ENCODE measurements at places on chromosomes 7 and 10.

DNA sequence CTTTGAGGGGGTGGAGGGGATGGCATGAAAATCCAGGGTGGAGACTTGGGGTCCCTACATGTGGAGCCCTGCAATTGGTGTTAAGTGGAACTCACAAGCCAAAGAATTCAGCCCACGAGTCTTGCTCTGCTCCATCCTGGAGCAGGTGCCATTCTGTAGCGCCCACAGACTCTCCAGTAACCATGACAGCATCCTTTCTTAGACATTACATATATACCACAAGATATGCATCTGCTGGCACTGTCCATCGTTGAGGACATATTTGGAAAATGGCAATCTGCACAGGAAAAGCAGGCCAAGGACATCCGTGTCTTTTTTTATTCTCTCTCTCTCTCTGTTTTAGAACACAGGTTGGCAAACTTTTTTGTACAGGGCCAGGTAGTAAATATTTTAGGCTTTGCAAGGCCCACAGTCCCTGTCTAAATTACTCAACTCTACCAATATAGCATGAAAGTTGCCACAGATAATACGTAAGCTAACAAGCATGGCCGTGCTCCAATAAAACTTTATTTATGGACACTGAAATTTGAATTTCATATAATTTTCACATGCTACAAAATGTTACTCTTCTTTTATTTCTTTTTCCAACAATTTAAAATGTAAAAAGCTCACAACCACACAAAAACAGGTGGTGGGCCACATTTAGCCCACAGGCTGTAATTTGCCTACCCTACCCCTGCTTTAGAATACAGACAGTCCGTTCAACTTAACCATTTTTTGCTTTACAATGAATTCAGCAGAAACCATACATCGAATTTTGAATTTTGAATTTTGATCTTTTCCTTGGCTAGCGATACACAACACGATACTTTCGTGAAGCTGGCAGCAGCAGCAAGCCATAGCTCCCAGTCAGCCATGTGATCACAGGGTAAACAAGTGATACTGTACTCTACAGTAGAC lies 141.4 kb upstream of the STK17A start:
- DNase-seq = no peak

GRCh38 chr10:929960-930624 lies 1.4 kb downstream of the LARP4B start:
- peak; percentile 50 for DNase-seq

DNA sequence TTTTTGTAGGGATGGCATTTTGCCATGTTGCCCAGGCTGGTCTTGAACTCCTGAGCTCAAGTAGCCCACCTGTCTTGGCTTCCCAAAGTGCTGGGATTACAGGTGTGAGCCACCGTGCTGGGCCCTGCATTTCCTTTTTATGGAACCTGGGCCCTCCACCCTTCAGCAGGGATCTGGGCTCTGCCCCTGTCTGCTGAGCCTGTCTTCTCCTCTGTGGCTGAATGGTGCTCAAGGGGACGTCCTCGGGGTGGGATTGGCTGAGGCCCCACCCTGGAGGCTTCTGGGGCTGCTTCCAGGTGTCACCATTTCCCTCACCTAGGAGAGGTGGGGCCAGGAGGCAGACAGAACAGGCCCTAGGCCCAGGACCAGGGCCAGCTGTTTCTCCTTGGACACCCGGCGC lies 18.4 kb downstream of the FAM241B start:
- DNase-seq = no peak

DNA sequence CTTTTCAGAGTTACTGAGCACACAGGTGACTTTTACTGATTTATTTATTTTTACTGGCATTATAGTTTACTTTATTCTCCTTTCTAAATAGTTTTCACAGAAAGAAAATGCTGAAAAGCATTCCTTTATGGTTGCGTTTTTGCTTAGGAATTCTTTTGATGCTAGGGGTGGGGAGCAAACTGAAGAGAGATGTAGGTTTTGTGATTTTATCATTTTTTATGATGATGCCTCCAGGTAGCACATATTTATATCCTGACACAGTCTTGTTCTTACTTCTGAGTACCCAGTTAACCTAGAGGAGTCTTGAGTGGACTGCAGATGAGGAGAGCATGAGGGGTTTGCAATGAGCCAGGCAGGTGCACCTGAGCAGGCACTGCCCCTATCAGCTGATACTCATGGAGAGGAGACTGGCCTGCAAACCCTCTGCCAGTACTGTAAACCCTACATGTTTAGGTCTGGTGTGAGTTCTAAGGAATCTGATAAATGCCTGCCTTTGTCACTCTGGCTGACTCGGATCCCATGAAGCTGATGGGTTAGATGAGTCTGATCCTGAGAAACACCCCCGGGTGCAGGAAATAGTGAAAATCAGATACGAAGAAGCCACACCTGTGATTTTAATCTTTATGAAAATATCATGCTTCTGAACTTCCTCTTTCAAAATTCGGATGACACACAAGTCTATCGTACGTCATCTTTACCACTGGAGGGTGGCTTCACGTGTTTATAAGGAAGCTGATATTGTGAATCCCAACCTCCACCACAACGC lies 302.9 kb downstream of the WDR37 start:
- peak; percentile 66 for DNase-seq

DNA sequence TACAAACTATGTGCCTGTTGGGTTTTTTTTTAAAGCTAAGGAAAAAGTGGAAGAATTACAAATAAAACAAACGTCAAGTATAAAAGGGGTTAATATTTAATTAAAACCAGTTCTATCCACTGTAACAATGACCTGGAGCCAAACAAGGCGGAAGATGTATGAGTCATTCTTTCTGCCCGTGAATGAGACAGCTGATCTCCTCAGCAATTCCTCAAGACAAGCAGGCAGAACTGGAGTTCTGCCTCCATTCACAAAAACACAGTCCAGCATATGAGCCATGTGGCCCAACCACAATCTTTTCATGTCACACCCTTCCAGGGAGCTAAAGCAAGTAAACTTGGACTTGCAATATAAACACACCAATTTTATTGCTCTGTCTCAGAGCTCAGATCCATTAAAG lies 8.4 kb downstream of the ETV1 start:
- DNase-seq = no peak

DNA sequence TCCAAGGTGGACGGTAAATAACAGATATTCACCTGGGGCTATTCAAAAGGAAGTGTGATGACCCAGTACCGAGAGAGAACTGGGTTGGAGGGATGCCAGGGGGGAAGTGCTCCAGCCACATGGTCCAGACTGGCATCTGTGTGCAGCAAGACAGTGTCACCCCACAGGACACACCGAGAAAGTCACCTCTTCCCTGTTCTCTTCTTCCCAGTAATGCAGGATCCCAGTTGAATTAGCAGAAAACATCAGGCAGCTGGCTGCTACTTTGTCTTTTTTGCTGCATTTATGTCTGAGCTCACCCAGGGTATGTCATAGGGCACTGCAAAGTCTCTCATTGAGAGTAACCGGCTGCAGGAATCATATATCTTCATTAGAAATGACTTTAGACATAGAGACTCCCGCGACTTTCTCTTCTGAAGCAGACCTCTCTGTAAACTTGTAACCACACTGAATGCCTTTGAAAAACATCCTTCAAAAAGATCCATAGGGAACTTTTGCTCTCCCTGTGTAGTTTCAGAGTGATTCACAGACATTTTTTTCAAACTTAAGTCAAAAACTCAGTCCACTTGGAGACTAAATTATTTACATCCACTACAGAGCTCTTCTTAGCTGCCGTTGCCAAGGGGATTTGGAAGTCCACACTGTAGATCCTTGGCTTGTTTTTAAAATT lies 609.0 kb upstream of the DPP6 start:
- no peak for DNase-seq

DNA sequence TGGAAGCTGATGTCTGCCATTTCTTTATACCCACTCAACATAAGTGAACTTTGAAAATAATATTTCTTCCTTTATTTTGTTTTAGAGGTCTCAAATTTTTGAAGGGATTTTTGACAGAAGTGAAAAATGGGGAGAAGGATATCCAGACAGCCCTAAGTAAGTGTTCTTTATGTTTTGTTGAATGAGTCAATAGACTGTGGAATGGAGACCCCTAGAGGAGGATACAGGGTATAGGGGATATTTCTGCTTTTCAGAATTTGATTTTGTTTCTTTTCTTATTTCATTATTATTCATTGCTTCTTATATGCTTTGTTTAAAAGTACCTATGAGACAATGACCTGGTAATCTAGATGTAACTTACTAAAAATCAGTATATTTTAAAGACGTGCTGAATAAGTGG lies 34.4 kb downstream of the PLEKHA8 start:
- DNase-seq = peak; percentile 77

DNA sequence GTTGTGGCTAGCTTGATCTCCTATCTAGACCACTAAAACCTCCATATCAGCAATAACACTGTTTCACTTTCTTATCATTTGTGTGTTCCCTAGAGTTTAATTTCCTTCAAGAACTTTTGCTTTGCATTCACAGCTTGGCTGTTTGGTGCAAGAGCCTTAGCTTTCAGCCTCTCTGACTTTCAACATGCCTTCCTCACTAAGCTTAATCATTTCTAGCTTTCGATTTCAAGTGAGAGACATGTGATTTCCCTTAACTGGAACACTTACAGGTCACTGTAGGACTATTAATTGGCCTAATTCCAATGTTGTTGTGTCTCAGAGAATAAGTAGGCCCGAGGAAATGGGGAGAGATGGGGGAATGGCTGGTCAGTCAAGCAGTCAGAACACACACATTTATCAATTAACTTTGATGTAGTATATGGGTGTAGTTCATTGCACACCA lies 10.6 kb upstream of the BPGM start:
- DNase-seq = no peak

DNA sequence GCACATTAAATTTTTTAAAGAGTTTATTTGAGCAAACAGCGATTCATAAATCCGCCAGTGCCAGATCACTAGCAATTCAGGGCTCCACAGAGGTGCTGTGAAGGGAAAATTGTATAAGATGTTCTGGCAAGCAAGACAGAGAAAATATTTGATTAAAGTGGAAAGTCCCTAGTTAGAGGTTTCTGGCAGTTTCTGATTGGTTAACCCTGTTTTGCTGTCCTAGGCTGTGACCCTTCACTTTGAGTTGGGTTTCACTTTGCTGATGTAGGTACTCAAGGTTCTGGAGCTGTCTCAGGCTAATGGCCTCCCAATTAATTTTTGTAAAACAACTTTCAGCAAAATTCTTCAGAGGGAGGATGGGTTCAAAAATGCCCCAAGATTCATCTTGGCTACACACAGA lies 79.4 kb upstream of the NXPH1 start:
- no peak for DNase-seq

DNA sequence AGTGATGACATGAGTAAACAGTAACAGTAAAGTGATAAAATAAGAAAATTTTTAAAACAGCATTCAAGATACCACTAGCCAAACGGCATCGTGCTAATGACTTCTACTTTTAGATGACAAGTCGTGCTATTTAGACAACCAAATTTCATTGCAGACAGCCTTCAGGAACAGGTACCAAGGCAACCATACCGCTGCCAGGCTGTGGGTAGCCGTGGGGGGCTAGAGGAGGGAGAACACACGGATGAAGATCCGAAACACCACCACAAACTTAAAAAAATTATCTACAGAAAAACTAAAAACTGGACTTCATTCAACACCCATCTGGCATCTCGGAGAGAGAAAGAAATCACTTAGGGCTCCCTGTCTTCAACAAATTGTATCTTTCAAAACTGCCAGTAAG lies 89.6 kb downstream of the RSU1 start:
- DNase-seq = no peak

GRCh38 chr10:17005621-17006566 lies 123.7 kb downstream of the CUBN start:
- DNase-seq = no peak

DNA sequence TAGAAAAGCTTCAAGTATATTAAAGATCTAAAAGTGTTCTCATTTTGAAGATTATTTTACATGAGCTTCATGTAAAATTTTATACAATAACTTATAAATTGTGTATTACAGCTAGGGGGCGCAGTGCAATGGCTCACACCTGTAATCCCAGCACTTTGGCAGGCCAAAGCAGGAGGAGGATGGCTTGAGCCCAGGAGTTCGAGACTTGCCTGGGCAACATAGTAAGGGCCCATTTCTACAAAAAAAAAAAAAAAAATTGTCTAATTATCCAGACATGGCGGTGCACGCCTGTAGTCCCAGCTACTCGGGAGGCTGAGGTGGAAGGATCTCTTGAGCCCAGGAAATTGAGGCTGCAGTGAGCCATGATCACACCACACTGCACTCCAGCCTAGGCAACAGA lies 16.6 kb downstream of the ACBD5 start:
- peak; percentile 61 for DNase-seq

- DNase-seq = no peak
These were observed 58.6 kb downstream of the ZMIZ1 start for GRCh38 chr10:79127151-79127961.

- no peak for DNase-seq
These were observed 59.9 kb upstream of the GLCCI1 start for GRCh38 chr7:7908622-7909145.

GRCh38 chr7:142447762-142448161 lies 189.9 kb upstream of the PRSS58 start:
- no peak for DNase-seq
